Activated naive CD4-positive, alpha-beta T cell (primary cell): ENCODE measurements at places on chromosomes 1 and 21.

GRCh38 chr1:183209533-183210158 is 23.6 kb downstream of the LAMC2 start:
- DNase-seq, result no peak

GRCh38 chr1:92494485-92495141 is 7.9 kb upstream of the GFI1 start:
- DNase-seq, result no peak

GRCh38 chr1:25537153-25537831 is 6.1 kb upstream of the LDLRAP1 start:
- DNase-seq, result no peak

- no peak for DNase-seq
Observed at GRCh38 chr1:29579821-29580425, 343.6 kb downstream of the PTPRU start.

- no peak for DNase-seq
Observed at GRCh38 chr1:41246568-41246967, 4.5 kb upstream of the SCMH1 start.

DNA sequence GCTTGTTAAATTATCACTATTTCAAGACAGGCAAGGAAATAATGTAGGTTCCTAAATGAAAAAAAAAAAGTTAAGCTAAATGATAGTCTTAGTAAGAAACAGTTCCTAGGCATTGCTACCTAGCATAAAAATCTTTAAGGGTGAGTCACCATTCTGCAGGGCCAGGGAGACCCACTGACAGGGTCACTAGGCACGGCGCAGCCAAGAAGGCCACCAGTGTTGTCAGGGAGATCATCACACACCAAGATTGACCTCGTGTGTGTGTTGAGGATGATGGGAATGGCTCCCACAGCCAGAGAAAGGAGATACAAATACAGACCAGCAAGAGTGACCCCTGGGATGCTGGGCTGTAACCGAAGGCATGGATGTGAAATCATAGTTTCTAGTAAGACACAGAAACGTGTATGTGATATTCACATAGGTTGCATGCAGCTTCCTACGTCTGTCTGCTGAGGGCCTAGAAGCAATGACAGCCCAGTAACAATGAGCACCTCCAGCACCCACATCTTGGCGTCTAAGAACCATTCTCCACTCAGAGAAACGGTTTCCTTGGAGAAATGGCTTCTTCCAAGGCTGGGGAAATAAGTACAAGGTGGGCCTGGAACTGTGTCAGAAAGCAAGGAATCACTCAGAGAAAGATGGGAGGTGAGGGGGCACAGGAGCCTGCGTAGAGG is 29.1 kb downstream of the RIPK4 start:
- no peak for DNase-seq

DNA sequence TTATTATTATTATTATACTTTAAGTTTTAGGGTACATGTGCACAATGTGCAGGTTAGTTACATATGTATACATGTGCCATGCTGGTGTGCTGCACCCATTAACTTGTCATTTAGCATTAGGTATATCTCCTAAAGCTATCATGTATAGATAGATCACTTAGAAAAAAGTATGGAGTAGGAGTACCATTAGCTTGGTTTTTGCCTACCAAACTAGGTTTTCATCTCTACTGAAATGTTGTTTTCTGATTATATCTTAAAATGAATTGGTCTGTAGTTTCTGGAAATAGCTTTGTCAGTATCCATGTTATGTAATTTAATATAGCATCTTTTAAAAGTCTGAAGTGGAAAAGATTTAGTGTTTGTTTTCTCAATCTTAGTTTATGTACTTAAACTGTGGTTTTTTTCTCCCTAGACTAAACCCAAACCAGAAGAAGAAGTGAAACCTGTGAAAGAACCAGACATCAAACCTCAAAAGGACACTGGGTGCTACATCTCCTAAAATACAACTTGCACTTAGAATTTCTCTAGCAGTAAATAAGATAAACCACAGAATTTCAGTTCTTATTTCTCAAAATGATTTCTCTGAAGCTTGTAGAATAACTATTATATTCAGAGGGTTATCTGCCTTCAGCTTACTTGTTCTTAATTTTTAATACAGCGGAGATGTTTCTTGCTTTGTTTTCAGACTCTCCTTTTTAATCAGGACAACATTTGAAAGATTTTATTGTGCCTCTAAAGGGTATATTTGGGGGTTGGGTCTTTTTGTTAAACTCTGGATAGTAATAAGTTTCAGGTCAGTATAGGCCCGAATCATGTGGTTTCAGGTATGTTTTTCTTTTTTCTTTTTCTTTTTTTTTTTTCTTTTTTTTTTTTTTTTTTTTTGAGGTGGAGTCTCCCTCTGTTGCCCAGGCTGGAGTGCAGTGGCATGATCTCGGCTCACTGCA is 4.5 kb upstream of the FAM177B start:
- DNase-seq, result no peak

GRCh38 chr1:109570414-109570813 is 22.0 kb downstream of the GNAI3 start:
- DNase-seq, result no peak

DNA sequence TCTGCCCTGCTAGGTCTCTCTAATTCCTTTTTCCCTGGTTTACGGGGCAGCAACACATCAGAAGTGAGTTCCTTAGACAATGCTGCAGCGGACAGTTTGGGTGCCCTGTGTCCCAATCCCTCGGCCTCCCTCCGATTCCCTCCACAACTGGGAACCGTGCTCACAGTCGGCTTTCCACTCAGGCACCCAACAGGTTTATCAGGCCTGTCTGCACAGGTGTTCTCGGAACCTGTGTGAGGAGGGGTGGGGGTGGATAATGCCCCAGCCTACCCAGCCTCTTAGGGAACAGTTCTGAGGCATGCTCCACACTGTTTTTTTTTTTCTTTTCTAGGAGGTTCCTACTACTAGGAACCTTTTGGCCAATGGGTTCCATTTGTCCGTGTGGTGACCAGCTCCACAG is 131.2 kb downstream of the DISC1 start:
- DNase-seq, result no peak

DNA sequence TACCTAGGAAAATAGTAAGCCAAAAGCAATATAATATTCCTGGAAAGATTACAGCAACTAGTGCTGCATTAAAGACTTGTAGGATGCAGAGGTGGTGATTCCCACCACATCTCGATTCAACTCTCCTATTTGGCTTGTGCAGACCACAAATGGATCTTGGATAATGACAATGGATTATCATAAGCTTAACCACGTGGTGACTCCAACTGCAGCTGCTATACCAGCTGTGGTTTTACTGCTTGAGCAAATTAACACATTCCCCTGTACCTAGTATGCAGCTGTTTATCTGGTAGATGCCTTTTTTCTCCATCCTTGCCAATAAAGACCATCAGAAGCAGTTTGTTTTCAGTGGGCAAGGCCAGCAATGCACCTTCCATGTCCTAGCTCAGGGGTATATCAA is 542.7 kb upstream of the ADGRL4 start:
- DNase-seq, result no peak

- DNase-seq, result no peak
Observed at GRCh38 chr1:248759644-248760043, 4.1 kb upstream of the LYPD8 start.

DNA sequence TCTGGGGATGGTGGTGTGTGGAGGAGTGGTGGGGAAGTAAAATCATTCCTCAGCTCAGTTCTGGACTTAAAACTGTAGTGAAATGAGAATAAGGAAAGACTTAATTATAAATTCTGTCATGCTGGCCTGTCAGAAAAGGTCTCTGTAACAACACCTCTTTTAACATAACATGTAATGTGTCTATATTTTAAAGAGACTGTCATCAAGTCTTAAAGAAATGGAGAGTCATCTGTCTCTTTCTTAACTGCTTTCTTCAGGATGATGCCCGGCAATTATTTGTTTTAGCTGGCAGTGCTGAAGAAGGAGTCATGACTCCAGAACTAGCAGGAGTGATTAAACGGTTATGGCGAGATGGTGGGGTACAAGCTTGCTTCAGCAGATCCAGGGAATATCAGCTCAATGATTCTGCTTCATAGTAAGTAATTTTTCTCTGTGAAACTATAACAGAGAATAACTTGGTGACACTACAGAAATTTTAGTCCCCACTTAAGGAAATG is 30.6 kb downstream of the GNAI3 start:
- DNase-seq, result no peak

- DNase-seq, result no peak
Observed at GRCh38 chr1:187655104-187655503, 826.4 kb downstream of the PLA2G4A start.

GRCh38 chr1:156816561-156817328 is at the start of gene SH2D2A:
Gene SH2D2A, minus strand, starts transcription at chr1:156816848. Its CDS starts 140 bp downstream, at chr1:156816708.
- DNase-seq, result peak; percentile 74

DNA sequence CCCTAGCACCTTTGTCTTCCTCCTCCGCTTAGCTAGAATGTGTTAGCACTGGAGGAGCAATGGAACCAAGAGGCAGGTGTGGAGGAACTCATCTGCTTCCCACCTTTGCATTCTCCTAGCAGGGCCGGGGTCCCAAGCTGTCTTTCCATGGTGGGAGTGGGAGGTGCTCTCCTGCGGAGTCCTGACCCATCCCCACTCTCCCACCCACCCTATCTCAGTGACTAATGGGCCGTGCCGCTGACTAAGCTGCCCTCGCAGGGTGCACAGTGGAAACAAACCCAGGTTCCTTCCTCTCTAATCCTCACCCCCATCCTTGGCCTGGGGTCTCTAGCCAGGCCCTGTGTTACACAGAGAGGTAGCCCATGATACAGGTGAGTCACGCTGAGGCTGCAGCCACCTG is 177.5 kb downstream of the HIVEP3 start:
- no peak for DNase-seq

- no peak for DNase-seq
Observed at GRCh38 chr1:202038688-202039346, 28.4 kb downstream of the ELF3 start.

DNA sequence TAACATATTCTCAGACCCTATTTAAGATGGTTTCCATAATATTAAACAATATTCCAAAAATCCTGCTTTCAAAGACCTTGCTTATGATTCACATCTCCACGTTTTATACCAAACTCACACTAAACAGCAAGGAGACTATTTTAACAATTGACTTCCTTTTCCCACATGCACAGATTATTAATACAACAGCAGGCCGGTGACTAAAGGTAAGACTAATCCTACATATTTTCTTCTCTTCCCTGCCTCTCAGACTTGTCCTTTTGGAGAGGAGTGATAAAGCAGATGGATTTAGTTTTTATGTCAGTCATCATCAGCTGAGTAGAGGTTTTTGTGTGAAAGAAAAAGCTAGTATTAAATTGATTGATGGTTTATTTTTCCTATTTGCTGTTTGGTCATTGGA is 400.6 kb downstream of the NTNG1 start:
- DNase-seq, result no peak

DNA sequence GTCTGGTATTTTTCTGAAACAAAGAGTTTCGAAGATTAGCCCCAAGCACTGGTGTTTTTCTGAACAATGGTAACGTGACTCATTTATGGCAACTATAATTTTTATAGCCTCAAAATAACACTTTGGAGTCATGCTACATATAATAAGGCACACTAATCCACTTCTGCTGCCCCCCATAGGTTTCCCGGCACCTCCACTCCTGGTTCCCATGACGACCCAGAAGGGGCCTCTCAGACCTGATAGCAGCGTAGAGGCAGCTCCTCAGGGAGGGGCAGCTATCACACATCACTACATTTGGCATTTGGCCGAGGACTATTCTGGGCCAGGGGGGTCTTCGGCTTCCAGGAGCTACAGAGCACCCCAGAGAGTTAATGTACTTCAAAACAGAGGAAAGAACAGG is 23.3 kb downstream of the CAPN8 start:
- DNase-seq, result no peak
